ENCODE measurements at places on chromosomes 6 and 20.

GRCh38 chr20:23037017-23037481, 1.9 kb downstream of the SSTR4 start:
- DNase-seq = no peak

GRCh38 chr6:14772188-14772587, 473.7 kb upstream of the JARID2 start:
- no peak for DNase-seq

DNA sequence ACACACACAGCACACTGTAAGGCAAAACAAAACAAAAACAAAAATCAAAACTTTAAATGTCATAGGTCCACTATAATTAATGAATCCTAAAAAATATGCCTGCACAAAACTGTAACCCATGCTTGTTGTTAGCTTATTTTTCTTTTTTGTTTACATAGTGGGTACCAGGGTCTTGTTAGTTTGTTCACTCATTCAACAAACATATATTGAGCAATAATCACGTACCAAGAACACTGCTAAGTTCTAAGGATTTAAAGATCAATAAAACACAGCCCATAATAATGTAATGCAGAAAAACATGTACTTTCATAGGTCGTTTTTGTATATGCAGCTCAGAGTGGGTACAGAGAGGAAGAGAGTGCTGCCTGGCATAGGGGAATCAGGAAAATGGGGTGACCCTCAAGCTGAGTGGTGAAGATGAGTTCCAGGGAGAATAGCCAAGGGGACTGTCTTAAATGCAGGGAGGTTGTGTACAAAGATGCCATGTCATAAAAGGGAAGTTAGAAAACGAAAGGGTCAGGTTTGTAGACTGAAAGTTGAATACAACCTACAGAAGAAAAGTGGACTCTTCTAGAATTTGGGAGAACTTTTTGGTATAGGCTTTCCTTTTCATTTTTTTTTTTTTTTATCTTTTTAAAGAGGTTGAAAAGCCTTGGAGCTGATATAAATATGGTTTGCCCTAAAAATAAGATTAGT, 113.3 kb upstream of the TBX18 start:
- no peak for DNase-seq

GRCh38 chr20:658731-659291, 5.8 kb upstream of the SRXN1 start:
- no peak for DNase-seq

DNA sequence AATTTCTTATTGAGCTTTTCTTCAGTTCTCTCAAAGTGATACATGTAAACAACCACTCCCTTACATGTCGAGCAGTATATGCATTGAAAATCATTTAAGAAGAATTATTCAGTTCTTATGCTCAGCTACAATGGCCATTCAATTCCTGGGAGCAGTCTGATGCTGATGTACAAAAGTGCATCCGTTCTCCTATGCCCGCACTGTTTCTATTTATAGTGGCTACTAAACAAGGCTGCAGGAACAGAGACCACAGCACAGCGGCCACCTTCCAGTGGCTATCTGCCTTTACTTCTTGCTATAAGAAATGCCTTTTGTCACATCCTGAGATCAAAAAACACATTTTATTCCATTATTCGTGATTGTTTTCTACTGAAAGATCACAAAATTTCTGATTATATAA, 82.2 kb downstream of the FHL5 start:
- no peak for DNase-seq

DNA sequence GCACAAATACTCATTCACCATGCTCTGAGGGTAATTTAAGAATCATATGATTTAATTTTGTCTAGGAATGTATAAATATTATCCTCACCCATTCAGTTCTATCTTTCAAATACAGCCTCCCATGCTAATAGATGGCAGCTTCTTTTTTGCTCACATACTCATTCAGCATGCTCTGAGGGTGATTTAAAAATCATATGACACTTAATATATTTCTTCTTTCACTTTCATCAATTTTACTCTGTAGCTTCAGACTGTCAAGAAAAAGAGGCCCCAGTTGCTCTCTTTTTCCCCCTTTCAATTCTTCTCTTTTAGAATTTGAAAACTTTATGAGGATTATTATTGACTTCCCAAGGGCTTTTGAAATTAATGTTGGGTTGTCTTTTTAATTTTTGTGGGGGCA, 161.7 kb upstream of the LAMP5 start:
- no peak for DNase-seq

GRCh38 chr6:49888742-49889431, 22.6 kb upstream of the CRISP1 start:
- no peak for DNase-seq

GRCh38 chr20:63606686-63607085, 20.2 kb downstream of the GMEB2 start:
- DNase-seq = no peak

DNA sequence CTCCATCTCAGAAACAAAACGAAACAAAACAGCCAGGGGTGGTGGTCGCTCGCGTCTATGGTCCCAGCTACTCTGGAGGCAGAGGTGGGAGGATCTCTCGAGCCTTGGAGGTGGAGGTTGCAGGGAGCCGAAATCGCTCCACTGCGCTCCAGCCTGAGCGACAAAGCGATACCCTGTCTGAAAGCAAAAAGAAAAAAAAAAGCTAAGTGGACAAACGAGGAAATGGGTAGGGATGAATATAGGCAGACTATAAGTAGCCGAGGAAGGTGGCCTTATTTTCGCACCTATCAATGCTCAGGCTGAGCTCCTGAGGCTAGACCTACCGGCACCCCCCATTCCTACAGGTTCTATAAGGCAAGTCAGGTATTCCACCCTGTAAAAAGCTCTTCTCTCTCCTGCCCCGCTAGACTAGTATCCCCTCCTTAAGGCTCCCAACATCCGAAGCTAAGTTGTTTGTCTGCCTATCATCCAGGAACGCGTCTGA, 650 bp upstream of the CASP8AP2 start:
- no peak for DNase-seq

DNA sequence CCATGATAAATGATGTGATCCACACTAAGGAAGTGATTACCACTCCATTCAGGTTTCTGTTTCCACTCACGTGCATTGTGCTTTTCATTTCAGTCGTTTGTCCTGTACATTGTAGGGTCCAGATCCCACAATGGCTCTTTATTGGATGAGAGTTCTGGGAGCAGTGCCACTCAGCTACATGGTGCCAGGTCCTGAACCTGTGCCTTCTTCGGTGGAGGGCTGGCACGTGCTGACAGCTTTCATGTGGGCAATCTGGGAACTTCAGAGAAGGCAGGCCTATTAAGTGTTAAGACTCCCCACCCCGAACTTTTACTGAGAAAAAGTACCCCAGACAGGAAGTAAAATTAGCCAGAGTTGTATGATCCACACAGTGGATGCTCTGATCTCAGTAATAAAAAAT, 255.0 kb downstream of the ESR1 start:
- no peak for DNase-seq

DNA sequence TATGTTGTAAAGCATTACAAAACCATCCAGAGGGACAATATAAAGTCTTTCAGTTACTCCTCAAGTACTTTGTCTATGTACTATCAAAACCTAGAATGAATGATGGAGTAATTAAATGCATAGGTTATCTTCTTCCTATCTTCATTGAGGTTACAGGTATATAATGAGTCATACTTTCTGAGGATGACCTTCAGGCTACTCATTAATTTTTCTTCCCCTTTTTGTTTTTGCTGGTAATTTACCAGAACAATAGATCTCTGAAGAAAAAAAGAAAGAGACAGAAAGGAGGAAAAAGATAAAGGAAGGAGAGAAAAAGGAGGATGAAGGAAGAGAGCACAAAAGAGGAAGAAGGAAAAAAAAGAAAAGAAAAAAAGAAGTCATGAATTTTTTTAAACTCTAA, 398.4 kb downstream of the TBC1D32 start:
- no peak for DNase-seq

DNA sequence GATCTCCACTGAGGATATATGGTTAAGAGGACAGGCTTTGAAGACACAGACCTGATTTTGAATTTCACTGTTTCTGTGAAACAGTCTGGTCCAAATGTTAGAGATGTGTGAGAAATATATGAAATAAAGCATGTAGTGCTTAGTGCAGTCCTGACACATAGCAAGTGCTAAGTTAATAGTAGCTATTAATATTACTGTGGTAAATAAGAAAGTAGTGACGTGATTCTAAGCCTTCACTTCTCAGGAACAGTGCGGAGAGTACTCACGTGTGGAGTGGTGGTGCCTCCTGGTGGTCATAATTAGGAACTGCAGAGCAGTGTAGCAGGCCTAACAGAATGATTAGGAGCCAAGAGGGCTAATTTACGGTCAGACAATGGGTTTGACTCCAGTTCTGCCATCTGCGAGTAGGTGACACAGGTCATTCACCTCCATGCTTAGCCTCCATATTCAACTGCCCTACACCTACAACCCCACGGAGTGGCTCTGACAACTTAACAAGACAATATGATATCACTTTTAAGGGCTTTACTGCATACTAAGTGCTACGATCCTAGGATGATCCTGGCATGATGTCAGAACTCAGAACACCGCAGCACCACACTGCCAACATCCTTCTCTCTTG, 106.2 kb downstream of the JPH2 start:
- DNase-seq = no peak

DNA sequence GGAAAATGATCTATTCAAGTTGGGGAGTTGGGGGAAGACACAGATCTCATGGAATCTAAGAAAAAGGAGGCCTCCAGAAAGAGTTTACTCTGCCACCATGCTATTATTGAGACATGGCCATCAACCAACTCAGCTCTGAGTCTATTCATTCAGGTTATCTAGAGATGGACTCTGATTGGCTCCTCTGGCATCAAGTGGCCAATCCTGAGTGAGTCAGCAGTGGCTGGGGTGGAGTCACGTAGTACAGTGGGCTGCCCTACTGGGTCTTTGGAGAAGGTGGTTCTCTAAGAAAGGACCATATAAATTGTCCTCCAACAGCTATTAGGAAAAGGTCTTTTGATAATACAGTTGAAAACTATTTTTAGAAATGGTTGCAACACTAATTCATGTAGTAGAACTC, 42.1 kb downstream of the LYRM2 start:
- DNase-seq = no peak

- DNase-seq = no peak
Measured at GRCh38 chr6:33450434-33450833, 3.9 kb upstream of the ZBTB9 start.

GRCh38 chr6:165842281-165842936, 179.4 kb upstream of the PDE10A start:
- DNase-seq = no peak

DNA sequence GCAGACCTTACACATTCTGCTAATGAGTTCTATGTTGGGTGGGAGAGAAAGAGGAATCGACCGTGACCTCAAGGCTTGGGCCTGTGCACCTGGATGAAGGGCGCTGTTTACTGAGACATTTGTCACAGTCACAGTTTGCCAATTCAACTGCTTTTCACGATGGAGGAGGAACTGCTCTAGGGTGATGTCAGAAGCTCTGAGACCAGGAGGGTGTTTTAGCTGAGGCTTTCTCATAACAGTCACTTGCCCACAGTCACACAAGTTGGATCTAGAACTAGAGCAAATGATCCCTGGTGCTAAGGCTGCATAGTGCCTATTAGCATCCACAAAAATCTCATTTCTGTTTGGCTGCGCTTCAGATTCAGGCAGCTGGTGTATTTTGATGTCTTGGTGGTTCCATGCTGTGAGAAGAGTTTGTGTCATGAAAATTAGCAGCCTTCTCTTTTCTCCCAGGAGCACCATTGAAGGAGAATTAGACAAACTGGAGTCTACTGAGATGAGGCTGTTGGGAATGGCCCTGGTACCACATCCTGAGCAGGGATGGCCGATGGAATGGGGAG, 83.3 kb upstream of the TGM3 start:
- no peak for DNase-seq

GRCh38 chr6:56851541-56852259, 103.2 kb upstream of the BEND6 start:
- no peak for DNase-seq
